Astrocyte (in vitro differentiated cells and primary cell): ENCODE measurements at places on chromosomes 5 and 9.

DNA sequence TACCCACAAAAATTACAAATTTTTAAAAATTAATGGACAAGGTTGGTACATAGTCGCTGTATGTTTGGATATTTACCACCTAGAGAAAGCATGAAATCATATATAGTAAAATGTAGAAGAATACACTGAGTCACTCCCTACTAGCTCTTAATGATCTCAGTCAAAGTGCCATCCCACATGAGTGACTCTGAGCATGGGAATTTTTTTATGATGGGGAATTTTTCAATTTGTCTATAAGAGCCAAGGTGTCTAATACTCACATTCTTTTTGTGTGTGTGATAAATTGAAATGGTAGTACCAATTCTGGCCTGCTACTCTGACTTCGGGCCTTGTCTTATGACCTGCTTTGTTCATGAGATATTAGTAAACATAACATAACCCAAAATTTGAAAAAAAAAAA, 483.2 kb downstream of the CDH10 start:
- H3K27ac ChIP-seq = no peak overlapping the region
- H3K4me1 ChIP-seq = no peaks in the 10 kb centered on the region
- H3K4me3 ChIP-seq = no peak overlapping the region

DNA sequence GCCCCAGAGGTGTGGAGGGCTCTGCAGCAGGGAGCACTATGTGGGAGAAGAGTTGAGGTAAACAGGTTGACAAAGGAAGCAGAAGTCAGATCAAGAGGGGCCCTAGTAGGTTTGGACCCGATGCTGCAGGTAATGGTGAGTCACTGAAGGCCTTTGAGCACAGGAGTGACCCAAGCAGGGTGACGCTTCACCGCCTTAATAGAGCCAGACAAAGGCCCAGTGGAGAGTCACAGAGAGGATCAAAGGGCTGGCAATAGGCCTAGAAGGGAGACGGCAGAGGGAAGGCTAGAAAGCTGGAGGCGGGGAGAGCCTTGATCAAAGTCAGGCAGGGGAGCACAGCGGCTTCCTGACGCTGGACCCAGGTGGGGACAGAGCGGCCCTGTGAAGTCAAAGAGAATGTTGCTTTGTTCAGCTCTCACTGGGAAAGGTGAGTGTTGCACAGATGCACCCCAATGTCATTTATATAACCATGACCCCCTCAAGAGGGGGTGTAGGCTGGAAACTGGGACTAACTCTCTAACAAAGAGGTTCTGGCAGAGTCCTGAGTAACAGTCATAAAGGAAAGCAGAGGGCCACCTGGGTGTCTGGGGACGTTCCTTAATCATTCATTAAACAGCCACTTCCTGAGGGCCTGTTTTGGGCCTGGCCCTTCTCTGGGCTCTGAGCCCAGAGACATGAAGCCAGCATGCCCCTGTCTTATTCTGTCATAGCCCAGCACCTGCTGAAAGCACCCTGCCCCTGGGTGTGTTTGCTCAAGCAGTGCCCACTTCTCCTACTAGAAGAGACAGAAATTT, 9.8 kb upstream of the CPLX2 start:
- no peak overlapping the region for H3K4me3 ChIP-seq
- H3K4me1 ChIP-seq = no peaks in the 10 kb centered on the region
- no peaks in the 10 kb centered on the region for H3K36me3 ChIP-seq
- DNase-seq = no peak
- peaks cover 2% of the 10 kb centered on the region for H3K27me3 ChIP-seq

- no peaks in the 10 kb centered on the region for H3K36me3 ChIP-seq
- DNase-seq = peak; percentile 69
- H3K27me3 ChIP-seq = no peaks in the 10 kb centered on the region
These were observed 14.3 kb upstream of the MGAT1 start for GRCh38 chr5:180816608-180817534.

DNA sequence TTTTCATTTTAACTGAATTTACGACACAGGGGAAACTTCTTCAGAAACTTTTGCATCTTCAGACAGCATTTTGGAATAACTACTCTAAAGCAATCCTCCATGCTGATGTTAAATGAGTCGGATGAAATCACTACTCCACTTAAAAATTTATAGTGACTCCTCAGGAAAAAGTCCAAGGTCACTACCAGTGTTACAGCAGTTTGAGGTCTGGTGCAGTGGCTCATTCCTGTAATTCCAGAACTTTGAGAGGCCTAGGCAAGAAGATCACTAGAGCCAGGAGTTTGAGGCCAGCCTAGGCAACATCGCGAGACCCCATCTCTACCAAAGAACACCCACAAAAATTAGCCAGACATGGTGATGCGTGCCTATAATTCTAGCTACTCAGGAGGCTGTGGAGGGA, 5.9 kb upstream of the GAS1 start:
- H3K4me1 ChIP-seq = no peaks in the 10 kb centered on the region
- H3K27me3 ChIP-seq = peaks cover 3% of the 10 kb centered on the region
- DNase-seq = no peak
- no peaks in the 10 kb centered on the region for H3K36me3 ChIP-seq
- no peak overlapping the region for H3K4me3 ChIP-seq

DNA sequence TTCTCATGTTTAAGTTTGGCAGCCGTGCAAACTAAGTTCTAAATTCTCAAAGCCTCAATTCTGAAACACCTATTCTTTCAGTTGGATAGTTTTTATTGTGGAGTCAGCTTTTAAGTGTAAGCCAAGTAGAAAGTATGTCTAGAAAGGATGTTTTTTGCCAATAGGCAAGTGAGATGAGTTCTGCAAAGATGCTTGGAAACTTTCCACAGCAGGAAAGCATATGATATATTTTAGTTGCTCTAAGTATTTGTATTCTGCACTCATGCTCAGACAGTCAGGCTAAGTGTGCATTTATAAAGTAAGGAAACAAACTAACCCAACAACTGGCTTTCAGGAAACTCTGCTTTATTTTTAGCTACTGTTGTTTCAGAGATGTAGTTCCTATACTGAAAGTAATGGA, 67.3 kb upstream of the CDH18 start:
- H3K4me3 ChIP-seq = no peak overlapping the region
- no peak overlapping the region for H3K27ac ChIP-seq
- H3K4me1 ChIP-seq = no peaks in the 10 kb centered on the region
- no peaks in the 10 kb centered on the region for H3K36me3 ChIP-seq
- DNase-seq = no peak
